Inflammatory macrophage treated with lipopolysaccharide for 1 hour (primary cell): ENCODE measurements at places on chromosomes 4 and X.

GRCh38 chrX:136827026-136827425 lies 46.3 kb upstream of the ARHGEF6 start:
- DNase-seq, result no peak

- DNase-seq, result peak; percentile 43
Observed at GRCh38 chr4:180099957-180100356, 2143.2 kb upstream of the TENM3 start.

DNA sequence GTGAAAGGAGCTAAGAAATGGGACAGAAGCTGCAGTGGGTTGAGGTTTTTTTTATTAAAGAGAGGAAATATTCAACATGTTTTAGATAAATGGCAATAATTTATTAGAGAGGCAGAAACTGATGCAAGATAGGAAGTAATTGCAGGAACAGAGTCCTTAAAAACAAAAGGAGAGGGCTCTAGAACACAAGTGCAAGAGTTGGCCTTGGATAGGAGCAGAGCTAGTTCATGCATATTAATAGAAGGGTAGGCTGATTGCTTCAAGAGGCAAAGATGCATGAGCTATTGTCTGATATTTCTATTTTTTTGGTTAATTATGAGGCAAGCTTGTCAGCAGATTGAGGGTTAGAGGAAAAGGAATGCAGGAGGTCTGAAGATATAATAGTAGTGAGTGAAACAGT lies 91.0 kb upstream of the GPRIN3 start:
- no peak for DNase-seq

DNA sequence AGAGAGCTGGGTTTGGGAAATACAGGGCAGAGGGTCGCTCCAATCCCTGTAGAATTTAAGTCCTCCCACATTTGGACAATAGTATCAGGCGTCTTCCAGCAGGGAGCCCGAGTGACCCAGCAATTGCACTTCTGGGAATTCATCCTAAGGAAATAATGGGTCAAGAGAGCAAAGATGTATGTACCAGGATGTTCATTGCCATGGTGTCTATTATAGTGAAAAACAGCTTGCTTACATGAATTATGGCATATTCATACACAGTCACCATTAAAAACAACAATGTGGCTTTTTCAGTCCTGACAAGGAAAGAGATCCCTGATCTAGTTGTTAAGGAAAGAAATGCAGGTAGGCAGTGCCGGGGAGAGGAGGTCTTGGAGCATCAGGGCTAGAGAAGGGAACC lies 167.7 kb downstream of the PJA1 start:
- no peak for DNase-seq

DNA sequence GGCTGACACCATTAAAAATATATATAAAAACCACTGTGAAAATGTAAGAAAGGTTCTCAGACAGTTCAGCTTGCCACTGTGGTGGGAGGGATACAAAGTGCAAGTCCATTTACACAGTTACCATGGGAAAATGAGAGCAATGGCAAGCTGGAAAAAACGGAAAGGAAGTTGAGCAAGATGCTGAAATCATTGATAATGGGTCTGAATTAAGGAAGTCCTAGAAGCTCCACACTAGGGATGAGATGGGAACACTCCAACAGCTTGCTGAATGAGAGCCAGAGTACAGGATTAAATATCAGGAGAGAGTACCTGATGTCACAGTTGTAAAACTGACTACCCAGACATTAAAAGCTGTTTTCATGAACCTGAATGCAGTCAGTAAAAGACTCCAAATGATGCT lies 218.6 kb downstream of the PRDM5 start:
- DNase-seq, result peak; percentile 73

DNA sequence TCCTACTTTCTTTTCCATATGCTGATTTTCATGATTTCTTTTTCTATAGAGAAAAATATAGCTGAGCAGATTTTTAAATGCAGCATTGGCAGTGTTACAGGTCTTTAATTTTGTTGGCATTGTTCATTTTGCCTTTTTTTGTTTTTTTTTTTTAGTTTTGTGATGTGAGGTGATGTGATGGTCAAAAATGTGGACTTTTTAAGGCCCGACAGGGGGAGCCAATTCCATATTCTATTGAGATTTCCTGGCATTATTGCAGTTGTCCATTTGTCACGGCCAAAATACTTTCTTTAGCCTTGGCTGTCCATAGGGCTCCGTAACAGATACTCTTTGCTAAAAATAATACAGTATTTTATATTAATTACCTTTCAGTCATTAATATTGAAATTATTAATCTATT lies 47.8 kb downstream of the SLIT2 start:
- DNase-seq, result no peak

DNA sequence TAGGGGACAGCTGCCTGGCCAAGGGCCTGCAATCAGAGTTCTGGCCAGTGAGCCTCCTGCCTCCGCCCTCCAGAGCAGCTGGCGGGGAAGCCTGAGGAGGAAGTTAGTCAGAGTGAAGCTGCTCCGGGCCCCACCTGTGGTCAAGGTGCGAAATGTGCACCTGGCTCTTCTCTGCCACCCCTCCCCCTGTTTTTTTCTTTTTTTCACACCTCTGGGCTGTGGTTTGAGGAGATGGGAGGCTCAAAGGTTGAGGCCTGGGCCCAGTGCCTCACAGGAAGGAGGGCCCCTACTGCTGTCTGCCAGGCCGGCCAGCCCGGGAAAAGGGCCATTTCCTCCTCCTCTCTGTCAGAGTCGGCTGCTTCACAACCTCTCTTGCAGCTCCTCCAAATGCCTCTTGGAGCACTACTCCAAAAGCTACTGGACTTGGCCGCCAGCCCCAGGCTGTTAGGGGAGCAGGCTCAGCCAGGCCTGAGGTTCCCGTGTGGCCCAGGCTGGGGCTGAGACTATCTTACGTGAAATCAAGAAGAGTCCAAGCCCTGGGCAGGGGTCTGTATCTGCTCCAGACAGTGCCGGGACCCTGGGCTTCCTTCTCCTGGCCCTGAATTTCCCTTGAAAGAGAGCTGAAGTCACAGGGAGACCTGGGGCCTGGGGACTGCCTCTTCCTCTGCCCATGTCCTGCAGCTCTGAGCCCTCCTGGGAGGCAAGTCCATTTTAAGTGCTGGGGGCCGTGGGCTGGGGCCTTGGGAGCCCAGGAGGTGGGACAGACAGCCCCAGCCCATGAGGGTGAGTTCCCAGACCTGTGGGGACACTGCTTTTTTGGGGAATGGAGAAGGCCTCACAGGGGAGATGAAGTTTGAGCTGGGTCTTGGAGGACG lies 4.5 kb upstream of the CXCR3 start:
- DNase-seq, result peak; percentile 3

DNA sequence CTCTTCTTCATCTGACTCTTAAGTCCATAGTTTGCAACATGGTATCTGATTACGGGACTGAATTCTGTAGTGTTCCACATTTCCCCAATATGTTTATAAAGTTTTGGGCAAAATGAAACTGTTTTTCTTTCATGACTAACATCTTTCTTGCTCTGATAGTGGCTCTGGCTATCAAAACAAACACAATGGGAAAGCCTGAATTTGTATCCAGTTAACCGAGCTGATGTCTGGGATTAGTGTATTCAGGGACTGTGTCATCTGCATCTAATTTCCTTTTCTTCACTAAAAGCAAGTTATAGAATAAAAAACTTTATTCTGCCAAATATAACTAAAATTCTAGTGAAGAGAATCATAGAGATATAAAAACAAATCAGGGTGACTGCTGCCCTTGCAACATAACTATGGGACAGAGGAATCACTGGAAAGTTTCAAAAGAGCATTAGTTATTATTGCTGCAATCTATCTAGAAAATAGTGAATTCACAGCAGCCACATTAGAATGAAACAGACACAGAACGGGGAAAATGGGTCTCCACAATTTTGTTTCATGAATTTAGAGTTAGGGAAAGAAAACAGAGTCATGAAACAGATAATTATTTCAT lies 61.3 kb downstream of the ANTXR2 start:
- no peak for DNase-seq
